ENCODE measurements at places on chromosomes 2 and 18.

DNA sequence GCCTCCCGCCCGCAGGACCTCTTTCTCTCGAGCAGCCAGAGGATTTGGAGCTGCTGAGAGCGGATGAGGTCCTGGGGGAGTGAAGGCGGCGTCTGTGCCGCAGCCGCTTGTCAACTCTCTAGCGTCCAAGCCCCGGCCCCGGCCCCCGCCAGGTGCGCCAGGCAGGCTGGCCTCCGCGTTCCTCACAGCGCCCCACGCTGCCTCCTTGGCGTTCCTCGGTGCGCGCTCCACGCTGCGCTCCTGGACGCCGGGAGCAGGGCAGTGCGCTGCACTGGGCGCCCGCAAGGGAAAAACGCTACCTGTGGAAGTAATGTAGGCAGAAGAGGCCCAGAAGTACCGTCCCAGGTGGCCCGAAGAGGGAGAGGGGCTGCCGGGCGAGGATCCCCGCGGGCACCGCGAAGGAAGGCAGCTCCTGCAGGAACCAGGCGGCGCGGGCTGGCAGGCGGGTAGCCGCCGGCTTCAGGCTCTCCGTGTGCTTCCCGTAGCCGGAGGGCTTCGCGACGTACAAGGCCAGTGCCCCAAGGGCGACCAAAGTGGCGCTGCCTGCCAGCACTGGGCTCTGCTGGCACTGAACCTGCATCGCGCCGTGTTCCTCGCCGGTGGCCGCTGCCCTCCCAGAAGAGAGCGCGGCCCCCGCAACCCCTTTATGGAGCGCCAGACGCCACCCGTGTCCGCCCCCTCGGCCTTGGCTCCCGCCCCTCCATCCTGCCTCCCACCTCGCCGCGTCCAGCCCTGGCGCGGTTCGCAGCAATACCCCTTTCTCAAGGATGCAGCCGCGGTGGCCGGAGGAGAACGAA is at the start of gene SRD5A2:
Gene SRD5A2, minus strand, starts transcription at position 618 of the 797 bp plus-strand sequence. Its CDS starts 38 bp downstream, at position 580.
- no peak for DNase-seq

DNA sequence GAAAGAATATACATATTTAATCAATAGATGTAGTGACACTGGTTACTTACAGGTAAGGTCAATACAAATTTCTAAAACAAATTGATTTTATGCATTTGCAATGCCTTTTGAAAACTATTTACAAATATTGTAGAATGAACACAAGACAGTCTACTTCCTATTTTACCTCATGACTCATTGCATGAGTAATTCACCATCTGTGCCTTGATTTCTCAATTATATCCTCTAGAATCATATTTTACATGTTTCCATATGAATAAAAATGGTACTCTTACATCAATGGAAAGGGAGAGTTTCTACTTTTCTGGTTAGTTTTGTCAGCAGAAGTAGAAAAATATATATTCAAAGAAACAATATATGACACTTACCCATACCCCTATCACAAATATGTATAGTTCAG is 203.8 kb upstream of the CDH7 start:
- DNase-seq: no peak

DNA sequence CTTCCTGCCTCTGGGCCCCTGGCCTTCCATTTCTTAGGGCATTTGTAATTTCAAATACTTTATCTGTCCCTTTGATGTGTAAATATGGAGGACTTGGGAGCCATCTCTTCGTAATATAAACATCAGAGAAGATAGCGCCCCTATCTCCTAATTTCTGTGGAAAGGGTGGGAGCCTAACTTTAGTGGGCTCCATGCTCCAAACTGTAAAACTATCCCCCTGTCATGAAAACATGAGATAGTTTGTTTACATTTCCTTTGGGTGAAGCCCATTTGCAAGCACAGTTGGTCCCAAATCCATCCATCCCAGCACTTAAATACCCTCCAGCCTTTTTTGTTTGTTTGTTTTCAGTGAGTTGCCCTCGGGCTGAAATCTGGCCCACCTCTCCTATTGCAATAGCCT is 782.6 kb upstream of the FSHR start:
- no peak for DNase-seq

GRCh38 chr2:237180187-237180586 is 94.5 kb downstream of the COPS8 start:
- DNase-seq: no peak

GRCh38 chr2:130363479-130363878 is 7.6 kb downstream of the PTPN18 start:
- DNase-seq: no peak

GRCh38 chr2:1581965-1582625 is 162.2 kb downstream of the PXDN start:
- no peak for DNase-seq

DNA sequence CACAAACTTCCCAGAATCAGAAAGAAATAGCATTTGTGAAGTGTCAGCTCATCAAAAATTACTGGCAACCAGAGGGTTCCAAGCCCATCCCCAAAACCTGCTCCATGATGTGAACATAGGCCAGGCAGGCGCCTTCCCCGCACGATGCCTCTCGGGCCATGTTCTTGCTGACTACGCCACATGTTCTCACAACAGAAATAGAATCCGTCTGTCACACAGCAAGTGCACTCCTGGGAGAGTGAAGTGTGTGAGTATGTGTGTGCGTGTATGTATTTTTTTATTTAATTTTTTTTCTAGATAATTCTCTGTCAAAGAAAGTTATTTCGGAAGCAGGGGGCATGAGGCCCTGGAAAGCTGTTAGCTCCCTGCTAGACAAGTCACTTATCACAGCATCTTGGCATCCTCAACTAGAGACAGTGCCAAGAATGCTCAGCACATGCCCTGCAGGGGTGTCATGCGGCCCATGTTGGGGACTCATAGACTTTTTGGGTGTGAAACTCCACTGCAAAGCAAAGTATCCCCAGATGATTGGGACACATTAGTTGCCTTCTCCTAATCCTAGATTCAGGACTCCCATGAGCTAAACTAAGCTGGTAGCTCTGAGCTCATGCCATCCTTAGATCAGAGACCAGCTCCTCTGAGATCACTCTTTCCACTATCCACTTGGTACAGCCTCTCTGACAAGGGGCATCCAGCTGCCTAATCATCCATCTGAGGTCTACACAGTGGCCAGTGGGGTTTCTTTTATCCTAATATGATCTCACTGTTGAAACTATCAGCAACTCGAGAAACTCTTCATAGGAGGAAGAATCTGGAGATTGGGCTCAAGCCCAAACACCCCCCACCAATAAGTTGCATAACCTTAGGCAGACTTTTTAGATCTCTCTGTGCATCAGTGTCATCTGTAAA is 53.2 kb upstream of the CYRIA start:
- no peak for DNase-seq

DNA sequence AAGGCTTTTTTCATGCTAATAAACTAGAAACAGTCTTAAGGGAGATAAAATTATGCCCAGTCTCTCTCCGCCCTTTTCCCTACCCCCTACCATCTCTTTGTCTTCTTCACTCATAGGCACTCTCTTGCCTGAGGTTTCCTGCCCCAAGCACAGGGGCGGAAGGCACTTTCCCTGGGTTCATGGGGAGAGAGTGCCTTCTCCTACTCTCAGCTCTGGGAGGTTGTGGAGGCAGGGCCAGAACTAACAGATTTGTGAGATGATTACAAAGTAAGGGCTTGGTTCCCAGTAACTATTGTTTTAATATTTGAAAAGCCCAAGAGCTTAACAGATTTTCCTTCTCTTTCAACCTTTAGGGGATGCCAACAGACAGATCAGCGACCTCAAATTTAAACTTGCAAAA is 26.1 kb upstream of the RBM44 start:
- no peak for DNase-seq

DNA sequence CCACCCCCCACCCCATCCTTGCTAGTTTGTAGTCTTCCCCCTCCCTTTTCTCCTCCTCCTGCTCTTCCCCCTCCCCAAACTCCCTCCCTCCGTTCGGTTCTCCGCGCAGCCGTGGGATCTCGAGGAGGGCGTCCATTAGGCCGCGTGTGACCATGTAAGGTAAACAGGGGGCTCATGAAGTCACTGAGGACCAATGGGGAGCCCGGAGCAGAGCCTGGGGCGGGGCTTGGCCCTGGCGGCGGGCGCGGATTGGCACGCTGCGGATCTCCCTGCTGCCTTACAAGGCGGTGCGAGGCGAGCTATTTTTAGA is 246 bp upstream of the KLF7 start:
- DNase-seq: peak; percentile 95

- DNase-seq: no peak
Measured at GRCh38 chr2:215784371-215784783, 229.0 kb downstream of the MREG start.

DNA sequence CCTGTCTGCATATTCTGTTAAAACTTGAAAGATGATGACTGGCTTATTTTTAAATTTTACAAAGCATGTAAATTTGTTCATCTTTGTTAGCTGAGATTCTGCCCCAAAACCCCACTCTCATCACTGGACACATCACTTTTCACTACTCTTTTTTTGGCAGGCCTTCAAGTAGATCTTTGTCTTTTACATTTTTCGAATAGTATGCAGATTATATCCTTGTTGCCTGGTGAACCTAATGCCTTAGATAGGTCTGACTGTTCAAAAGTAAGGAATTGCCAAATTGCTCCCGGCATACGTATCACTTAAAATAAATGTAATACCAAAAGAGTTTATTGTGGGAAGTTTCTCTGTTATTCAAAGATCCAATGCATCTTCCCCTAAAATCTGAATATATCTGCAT is 303.3 kb downstream of the XIRP2 start:
- no peak for DNase-seq

GRCh38 chr2:174040417-174040701 is 75.2 kb upstream of the SP3 start:
- DNase-seq: no peak

- DNase-seq: no peak
Measured at GRCh38 chr2:208311954-208312353, 45.9 kb downstream of the PIKFYVE start.

GRCh38 chr2:113992090-113992489 is 102.2 kb downstream of the ACTR3 start:
- DNase-seq: no peak

- peak; percentile 94 for DNase-seq
Measured at GRCh38 chr2:201118121-201118960, 2.4 kb downstream of the CFLAR start.

GRCh38 chr2:168694866-168695265 is 107.6 kb upstream of the NOSTRIN start:
- no peak for DNase-seq

DNA sequence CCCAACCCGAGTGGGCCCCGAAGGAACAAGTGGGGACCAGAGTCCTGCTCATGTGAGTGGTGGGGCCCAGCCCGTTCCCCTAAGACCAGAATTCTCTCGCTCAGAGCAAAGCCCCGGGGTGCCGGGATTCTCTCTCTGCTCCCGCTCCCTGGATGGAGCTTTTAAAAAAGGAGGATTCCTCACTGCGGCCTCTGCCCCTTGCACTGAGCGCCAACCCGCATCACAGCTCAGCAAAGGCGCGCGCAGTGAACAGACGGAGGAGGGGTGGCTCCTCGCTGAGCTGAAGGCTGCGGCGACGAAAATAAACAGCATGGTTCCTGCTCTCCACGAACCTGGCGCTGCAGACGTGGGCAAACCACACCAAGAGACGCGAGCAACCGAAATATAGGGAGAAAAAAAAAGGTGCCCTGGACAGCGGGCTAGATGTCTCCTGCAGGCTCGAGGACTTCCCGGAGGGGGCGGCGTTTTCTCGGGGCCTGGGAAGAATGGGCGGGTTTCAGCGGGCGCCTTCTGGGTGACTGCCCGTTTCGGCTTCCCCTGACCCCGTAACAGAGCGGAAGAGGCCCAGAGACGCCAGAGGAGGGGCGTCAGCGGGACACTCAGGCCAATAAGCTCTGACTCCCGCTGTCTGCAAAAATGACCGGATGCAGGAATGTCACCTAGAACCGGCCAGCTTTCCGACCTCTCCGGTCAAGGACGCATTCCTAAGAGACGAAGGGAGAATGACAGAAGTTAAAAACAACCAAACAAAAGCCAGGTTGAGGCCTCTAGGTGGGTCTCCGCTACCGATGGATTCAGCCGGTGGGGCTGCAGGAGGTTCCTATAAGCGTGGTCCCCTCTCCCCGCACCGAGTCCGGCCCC is 819 bp upstream of the KLF11 start:
- peak; percentile 81 for DNase-seq

DNA sequence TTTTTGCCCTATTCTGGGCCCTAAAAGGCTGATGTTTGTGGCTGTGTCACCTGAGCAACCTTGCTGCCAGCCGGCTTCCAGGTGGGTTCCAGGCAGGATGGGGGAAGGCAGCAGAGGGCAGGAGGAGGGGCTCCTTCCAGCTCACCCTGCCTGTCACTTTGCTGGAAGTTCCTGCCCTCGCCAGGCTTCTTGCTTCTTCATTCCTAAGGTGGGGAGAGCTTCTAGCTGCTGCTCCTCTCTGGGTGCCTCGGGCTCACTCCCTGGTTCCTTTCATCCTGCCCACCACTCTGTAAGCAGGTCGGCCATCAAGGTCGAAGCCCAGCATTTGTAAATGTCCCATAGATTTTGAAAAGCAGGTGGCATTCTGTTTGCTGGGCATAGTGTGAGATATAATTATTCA is 249.4 kb upstream of the HS6ST1 start:
- no peak for DNase-seq

DNA sequence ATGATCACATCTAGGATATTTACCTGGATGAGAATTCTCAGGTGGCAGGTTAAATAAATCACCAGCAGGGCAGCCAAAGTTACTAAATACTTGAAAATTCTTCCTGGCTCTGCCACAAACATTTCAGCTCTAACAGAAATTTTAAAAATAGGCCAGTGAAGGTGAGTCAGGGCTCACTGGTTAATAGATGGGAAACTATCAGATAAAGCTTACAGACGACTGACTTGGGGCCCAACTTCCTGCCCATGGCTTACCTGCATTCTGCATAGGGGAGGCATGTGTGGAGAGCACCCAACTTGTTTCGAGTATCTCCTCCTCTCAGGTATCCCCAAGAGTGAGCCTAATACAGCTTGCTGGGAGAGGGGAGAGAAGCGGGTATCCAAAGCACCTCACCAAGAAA is 57.8 kb downstream of the SPRED2 start:
- no peak for DNase-seq

GRCh38 chr18:51074605-51075004 is 44.6 kb downstream of the SMAD4 start:
- DNase-seq: no peak

GRCh38 chr2:62042944-62043343 is 137.5 kb downstream of the COMMD1 start:
- DNase-seq: no peak

- no peak for DNase-seq
Measured at GRCh38 chr2:72165792-72166191, 18.1 kb upstream of the CYP26B1 start.

GRCh38 chr2:221833966-221834365 is 261.9 kb upstream of the EPHA4 start:
- no peak for DNase-seq

GRCh38 chr2:101827246-101827645 is 129.7 kb downstream of the MAP4K4 start:
- no peak for DNase-seq

- DNase-seq: no peak
Measured at GRCh38 chr2:196263181-196263747, 91.9 kb upstream of the STK17B start.

DNA sequence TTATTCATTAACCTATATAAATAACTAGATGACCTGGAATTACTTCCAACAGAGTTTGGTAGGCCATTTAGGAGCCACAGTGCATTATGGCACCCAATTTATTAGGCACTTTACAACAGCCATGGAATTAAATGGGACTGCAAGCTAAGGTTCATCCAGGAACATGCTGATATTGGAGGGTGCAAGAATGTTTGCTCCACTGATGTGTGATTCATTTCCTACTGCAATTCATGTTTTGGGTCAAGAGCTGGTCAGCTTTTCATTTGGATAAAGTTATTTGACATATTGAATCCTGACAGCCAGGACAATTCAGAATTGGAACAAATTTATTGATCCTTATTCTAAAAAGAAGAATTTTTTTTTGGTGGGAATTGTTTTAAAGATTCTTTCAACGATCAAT is 11.8 kb upstream of the LYPD1 start:
- no peak for DNase-seq

GRCh38 chr2:187466129-187466792 is 18.2 kb upstream of the CALCRL start:
- DNase-seq: no peak

Data from mucosa of descending colon (tissue), 3 donors.